ENCODE measurements at places on chromosomes 5 and 9.

- no peak for DNase-seq
These were observed 58.4 kb downstream of the OTULIN start for GRCh38 chr5:14722923-14723322.

DNA sequence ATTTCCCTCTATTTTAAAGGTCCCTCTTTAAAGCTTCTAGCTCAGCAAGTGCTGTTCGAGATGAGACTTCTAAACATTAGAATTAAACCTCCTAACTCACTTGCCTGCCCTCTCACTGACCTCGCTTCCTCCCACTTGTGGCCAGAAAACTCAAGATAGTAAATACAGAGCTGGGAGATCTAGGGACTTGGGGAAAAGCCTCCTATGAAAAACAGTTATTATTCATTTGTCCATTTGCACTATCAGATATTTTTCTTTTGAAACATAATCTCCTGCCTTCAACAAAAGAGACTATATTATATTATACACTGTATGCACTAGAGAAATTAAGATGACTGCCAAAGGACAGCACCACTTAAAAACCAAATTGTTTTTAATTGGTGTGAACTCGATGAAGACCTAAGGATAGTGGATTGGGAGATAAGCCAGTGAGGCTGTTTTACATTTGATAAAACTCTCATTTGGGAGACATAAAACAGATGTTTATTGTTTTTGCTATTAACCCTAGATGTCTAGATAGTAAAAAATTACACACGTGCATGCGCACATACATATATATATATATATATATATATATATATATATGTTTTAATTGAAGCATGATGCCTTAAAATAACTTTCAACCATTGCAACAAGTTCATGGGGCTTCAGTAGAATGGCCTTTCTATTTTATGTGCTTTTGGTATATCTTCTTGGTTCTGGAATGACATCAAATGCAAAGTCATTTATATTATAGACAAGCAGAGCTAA lies 229.4 kb downstream of the ADAMTSL1 start:
- no peak for DNase-seq

DNA sequence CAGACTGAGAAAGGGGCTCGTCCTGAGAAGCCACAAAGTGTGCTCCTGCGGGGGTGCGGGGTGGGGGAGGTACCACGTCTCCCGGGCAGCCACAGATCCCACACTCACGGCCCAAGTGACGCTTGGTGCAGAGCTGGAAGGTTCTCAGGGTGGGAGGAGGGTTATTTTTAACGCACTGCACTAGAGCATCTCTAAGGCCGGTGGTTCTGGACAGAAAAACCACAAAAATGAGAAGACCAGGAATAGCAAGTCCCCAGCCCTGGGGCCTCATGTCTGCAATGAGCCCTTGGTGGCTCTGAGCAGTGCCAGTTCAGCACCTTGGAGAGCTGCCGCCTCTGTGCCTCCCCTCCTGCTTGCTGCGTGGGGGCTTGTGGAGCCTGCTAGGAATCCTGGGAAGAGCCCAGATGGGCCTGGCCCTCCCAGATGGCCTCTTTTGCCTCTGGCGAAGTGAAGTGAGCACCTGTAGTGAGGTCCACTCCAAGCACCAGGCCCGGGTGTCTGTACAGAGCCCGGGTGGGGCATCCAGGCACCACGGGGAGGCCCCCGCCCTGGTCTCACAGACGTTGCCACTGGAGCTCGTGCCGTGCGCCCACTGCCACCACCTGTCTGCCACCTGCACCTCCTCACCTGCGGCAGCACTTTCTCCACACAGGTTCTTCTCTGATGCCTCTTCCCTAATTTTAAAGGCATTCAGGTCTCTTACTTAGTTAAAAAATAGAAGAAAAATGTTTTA lies 48.9 kb upstream of the CACNA1B start:
- no peak for DNase-seq

- no peak for DNase-seq
These were observed at the start of gene ENTPD2 for GRCh38 chr9:137053944-137054931. Gene ENTPD2, minus strand, starts transcription at chr9:137054061. Its CDS starts 64 bp downstream, at chr9:137053997.

DNA sequence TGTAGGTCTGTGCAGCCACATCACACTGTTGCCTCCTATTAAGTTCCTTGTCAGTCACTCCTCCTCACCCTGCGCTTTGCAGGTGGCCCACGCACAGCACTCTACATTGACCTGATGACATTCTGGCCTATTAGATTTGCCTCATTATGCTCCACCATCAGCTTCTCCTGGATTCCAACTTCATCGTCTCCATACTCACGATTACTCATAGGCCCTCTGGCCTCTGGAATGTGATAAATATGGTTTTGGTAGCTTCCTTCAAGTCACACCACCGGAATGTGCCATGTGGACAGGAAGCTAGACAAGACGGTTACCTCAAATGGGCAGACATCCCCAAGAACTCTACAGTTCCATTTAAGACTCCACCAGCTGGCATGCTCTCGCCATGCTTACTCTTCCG lies 158.0 kb upstream of the LHFPL2 start:
- DNase-seq, result no peak

DNA sequence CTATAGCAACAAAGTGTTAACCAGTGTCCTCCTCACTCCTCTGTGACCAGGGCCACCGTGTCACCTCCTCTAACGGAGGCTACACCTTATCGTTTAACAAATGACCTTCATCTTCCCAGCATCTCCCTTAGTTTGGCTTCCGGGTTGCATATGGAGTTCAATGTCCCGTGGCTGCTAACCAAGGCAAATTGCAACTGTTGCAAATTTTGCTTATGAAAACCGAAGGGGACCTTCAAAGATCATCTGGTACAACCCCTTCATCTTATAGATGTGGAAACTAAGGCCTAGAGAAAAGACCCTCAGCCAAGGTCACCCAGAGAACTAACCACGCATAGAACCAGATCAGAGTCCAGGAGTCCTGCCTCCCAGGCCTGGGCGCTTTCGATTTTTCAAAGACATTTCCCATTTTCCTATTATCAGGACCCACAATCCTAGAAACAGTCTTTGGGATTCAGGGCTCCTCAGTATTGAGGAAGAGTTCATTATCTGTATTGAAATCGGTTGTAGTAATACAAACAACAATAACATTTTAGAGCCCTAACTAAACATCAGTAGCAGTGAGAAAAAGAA lies 1.4 kb downstream of the PRELID2 start:
- no peak for DNase-seq

DNA sequence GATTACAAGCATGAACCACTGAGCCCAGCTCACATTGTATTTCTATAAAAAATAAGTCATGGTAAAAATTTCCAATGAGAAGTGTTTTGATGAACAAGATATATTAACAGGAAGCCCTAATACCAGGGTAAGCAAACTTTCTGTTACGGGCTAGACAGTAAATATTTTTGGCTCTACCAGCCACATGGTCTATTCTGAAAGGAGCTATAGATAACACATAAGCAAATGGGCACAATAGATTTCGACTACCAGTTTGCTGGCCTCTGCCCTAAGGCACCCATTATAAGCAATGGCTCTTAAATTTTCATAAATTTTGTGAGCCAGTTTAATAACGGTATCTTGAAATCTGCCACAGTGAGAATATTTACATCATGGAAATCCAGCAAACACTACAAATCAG lies 8.1 kb downstream of the UBQLN1 start:
- no peak for DNase-seq

GRCh38 chr9:113914517-113914916 lies 38.4 kb downstream of the ZNF618 start:
- no peak for DNase-seq

DNA sequence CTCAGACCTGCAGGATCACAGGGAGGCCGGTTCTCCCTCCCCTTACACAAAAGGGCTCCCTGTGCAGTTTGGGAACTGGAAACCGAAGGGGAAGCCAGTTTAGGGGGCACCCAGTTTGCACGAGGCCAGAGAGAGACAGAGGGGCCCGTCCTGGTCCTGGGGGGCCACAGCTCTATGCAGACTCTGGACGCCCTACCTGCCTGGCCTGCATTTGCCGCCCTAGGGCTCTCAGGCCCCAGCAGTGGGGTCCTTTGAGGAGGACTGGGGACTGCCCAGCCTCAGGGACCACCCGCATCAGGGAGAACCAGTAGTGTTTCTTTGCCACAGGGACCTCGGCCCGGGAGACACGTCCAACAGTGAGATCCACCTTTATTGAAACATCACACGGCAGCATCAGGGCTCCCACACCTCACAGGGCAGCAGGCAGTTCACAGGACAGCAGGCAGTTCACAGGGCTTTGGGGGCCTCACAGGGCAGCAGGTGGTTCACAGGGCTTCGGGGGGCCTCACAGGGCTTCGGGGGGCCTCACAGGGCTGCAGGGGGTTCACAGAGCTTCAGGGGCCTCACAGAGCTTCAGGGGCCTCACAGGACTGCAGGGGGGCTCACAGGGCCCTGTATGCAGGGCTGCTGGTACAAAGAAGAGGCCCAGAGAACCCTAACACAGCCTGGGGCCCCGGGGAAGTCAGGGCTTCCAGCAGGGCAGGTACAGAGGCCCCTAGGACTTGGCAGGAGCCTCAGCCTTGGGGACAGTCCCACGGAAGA lies 648 bp upstream of the NSMF start:
- no peak for DNase-seq

GRCh38 chr5:169067751-169068173 lies 233.2 kb downstream of the SLIT3 start:
- no peak for DNase-seq

DNA sequence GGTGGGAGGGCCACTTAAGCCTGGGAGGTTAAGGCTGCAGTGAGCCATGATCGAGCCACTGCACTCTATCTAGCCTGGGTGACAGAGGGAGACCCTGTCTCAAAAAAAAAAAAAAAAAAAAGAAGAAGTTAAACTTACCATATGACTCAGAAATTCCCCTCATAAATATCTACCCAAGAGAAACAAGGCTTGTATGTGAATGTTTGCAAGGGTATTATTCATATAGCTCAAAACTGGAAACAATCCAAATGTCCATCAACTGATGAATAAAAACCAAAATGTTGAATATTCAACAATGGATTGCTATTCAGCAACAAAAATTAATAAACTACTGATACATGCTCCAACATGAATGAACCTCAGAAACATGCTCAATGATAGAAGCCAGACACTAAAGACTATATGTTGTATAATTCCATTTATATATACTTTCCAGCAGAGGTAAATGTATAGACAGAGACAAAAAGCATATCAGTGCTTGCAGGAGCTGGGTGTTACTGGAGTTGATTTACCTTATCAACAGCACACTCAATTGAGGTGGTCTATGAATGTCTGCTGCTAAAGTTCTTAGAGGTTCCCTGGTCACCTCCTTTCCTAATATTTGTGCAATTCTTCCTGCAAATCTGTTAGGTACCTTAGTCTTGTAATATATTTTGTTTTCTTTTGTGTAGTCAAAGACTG lies 5.3 kb upstream of the SREK1 start:
- no peak for DNase-seq

- no peak for DNase-seq
These were observed 51.1 kb downstream of the STARD4 start for GRCh38 chr5:111461255-111461671.

DNA sequence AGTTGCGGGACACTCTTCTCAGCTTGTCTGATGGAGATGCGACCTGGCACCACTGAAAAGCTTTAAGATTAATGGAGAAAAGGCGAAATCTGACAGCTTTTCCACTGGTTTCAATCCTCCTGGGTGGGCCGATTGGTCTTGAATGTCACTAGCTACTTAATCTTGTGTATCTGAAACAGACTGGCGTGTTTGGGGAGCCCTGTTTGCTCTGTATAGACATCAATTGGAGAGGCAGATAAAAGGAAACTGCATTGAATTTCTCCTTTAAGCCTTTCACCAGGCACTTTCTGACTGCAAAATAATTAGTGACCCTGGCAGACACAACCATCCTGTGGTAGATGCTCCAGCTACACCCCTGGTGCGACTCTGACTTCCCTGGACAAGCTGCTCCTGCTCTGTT lies 224.2 kb downstream of the NDUFS4 start:
- no peak for DNase-seq

DNA sequence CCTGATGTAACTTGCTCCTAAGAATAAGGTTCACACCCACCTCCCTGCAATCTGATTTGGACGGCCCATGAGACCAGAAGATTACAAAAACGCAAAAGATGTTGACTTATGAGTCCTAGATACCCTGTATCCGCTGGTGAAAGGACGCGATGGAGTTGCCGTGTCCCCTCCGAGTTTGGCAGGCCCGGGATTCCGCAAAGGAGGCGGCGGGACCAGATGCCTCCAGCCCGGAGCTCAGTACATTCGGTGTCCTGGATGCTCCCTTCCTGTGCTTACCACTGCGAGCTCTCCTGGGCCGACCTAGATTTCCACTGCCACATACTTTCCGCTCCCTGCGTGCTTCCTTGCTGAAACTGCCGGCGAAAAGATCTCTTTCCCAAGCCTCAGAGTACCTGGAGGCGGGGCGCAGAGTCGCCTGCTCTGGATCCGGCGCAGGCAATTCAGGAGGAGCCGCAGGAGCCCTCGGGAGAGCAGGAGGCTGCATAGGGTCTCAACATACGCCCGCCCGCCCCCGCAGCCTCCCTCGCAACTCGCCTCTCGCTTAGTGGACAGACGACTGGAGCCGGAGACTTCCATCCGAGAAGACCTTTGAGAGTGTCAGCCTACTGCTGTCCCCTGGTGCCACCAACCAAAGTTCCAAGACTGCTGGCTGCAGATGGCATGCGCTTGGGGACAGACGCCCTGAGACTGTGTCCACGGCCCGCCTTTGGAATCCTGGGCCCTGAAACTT lies 39.8 kb downstream of the ANXA2R start:
- DNase-seq, result no peak

- DNase-seq, result no peak
These were observed 126.8 kb downstream of the EHMT1 start for GRCh38 chr9:137745541-137745991.

GRCh38 chr5:131285703-131286399 lies 22.0 kb downstream of the CDC42SE2 start:
- no peak for DNase-seq

- no peak for DNase-seq
These were observed 79.8 kb downstream of the XRCC4 start for GRCh38 chr5:83157163-83157562.

- DNase-seq, result no peak
These were observed 107.8 kb upstream of the ATP10B start for GRCh38 chr5:160959804-160960203.

DNA sequence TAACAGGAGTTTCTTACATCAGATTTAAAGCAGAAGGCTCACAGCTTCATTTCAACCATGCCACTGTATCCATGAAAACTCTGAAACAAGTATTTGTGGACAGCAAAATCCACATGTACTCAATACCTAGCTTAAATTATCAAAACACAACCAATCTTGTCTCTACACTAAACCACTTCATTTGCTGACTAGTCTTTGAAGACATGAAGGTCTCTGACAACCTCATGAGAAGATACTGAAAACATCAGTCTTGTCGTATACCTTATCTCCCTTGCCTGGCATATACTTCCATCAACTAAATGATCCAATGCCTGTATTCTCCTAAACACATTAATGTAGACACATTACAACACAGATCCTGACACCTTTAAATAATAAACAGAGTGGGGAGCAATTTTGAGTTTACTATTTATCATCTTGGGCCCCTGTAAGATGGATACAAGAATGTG lies 2.9 kb downstream of the RPS23 start:
- no peak for DNase-seq

DNA sequence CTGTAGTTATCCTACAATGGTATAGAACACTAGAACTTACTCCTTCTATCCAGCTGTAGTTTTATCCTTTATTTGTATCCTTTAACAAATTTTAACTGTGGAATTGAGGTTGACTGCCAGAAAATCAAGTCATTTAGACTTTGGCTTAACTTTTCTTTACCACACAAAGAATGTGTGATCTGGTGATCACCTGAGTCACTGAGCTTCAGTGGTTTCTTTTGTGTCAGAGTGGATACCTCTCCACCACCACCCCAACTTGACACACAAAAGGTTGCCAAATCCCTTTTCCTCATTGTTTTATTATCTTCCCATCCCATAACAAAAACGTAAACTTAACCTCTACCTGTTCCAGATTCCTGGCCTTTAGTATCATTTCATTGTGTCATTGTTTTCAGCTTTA lies 5.5 kb downstream of the OTULIN start:
- no peak for DNase-seq
